ENCODE measurements at places on chromosomes 11 and 22.

- DNase-seq: no peak
Measured at GRCh38 chr22:19176175-19176643, 2.3 kb downstream of the SLC25A1 start.

DNA sequence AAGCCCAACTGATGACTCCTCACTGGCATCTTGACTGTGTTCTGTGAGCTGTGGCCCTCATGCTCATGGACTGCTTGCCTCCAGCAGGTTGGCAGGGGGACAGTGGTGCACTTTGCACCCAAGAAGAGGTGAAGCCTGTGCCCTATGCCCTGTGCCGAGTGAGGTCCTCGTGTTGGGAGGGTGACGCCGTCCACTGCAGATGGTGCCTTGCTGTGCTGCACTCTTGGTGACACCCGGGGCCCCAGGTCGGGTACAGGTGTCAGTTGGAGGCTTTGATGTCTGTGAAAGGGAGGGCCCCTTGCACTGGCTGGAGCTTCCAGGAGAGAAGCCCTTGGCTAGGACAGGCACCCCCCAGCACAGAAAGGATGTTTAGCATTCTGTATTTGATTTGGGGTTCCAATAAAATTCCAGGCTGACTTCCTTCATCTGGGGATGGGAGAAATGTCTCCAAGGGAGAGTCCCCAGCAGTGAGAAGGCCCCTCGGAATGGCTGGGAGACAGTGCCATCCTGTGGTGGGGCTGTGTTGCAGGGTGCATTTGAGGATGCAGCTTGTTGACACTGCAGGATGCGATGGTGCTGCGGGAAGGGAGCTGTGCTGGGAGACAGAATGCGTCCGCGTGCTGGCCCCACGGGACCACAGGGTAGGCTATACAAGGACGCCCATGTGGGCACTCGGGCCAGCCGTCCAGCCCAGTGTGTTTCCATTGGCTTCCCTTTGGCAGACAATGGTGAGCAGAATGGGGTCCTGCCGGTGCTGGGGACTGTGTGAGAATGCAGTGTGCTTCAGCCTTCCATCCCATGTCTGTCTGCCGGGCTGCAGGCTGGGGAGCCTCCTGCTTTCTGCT lies 2.5 kb upstream of the ZDHHC8 start:
- DNase-seq: peak; percentile 34

DNA sequence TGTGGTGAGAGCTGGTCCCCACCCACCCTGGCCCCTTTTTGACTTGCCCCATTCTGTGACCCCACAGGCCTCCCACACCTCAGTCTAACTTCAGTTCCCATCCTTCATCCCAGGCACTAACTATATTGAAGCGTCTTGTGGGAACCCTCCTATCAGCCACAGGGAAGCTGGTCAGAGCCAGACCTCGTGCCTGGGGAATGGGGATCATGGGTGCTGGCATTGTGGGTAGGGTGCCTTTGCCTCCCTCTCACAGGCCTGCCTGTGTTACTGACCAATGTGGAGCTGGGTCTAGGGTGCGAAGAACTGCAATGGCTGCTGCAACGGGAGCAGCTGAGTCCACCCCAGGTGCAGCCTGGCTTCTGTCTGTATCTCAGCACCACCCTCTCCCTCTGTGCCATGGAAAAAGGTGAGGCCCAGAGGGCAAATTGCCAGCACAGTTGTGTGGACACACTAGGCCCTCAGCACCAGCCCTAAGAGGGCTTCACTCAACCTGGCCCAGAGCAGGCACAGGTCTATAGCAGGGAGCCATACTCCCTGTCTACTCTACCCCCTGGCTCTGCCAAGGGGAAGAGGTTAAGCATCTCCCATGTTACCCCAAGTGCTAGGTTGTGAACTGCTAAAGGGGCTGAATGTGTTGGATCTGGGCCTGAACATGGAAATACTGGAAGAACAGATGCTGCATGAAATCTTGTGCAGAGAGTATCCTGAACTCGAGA lies 37.3 kb downstream of the RRP8 start:
- no peak for DNase-seq

- DNase-seq: no peak
Measured at GRCh38 chr11:64719406-64719805, 3.6 kb downstream of the NRXN2 start.

DNA sequence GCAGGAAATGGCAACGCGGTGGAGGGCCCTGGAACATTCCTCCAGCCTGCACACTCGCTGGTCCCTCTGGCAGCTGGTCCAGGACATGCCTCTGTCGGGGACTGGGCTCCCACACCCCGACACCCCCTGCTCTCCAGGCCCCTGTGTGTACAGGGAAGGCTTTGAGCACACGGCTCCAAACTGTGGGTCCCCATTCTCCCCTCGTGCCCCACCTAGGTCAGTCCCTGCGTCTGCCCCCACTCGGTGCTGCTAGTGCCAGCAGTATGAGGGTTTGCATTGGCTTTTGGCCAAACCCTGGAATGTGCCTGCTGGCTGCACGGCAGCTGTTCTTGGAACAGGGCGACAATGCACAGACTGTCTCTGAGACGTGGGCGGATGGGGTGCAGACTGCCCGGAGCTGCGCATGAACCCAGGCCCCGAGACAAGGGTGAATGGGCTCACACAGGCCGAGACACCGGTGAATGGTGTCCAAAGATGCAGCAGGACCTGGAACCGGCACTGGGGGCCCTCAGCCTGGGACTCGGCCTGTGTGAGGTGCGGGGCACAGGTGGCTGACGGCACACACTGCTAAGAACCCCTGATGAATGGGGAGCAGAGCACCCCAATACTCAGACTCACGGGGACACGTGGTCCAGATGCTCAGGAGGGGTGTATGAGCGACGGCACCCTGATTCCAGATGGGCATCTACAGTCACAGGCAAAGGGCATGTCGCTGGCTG lies 7.5 kb upstream of the SYT8 start:
- DNase-seq: peak; percentile 43

GRCh38 chr11:44308923-44309477 lies 939 bp downstream of the ALX4 start:
- DNase-seq: peak; percentile 20

GRCh38 chr11:42974510-42975179 lies 337.2 kb upstream of the API5 start:
- no peak for DNase-seq

- peak; percentile 91 for DNase-seq
Measured at GRCh38 chr11:110087812-110088534, 5.2 kb upstream of the ZC3H12C start.

- no peak for DNase-seq
Measured at GRCh38 chr11:122672892-122673291, 17.4 kb downstream of the UBASH3B start.

DNA sequence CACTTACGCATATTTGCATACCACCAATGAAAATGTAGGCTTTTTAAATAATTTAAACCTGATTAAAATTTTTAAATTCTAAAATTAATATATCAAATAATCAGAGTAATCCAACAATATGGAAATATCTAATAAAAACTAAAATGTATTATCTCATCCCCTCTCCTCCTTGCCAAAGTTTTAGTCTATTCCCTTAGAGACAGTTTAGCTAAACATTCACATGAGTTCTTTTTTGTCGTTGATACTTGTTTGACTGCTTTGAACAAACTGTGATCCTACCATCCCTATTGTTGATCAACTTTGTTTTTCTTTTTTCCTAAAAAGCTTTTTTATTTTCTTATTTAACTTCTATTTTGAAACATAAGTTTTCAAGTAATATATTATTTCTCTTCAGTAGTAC lies 81.4 kb upstream of the PARVA start:
- DNase-seq: no peak

DNA sequence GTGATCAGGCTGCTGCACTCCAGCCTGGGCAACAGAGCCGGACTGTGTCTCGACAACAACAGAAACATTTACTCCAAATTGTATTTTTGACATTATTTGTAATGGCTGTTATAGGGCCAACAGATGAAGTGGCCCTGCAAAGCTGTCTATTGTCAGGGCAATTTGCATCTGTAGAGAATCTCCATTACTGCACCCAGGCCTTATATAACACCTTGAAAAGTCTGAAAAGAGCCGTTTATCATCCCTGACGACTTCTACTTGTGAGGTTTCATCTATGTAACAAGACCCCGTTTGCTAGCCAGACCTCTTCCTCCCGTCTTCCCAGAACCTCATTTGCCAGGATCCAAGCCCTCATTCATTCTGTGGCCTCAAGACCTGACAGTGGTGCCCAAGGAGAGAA lies 9.1 kb upstream of the CTTN start:
- no peak for DNase-seq

DNA sequence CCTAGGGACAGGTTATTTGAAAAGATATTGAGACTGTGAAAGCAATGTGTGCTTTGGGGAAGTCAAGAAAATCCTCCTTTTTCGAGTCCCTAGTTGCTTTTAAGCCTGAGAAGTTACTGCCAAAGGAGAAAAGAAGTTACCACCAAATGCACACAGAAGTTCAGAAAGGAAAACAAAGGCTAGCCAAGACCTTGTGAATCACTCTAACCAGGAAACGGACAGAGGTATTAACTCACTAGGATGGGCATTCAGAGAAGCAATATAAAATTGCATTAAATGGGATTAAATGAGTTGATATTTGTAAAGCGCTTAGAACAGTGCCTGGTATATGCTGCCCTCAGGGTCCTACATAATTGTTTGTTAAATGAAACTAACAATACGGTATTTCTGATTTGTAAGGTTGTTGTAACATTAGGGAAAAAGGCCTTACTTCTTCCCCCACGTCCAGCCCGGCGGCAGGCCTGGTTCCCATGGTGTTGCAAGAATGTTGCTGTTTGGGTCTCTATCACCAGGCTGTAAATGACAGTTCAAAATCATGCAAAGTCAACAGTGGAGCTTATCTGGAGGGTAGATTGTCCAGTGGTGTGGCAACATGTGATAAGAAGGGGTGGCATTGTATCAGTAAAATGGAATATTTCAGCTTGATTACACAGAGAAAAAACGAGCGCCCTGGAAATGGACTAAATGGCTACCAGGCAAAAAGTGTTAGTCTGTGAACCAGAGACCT lies 7.1 kb downstream of the TMA7B start:
- peak; percentile 82 for DNase-seq

DNA sequence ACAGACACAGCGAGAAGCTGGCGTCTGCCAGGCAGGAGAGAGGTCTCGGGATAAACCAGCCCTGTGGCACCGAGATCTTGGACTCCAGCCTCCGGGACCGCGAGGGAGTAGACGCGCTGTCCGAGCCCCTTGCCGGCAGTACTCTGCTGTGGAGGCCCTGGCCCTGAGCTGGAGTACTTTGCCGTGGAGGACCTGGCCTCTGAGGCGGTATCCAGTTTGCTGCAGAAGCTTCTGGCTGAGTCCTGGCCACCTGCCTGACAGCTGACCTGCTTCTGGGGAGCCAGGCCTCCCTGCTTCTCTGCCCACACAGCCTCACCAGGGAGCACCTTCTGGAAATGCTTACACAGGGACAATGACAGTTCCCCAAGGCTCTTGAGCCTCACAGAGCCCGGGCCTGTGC lies 31.6 kb upstream of the CARS1 start:
- no peak for DNase-seq

DNA sequence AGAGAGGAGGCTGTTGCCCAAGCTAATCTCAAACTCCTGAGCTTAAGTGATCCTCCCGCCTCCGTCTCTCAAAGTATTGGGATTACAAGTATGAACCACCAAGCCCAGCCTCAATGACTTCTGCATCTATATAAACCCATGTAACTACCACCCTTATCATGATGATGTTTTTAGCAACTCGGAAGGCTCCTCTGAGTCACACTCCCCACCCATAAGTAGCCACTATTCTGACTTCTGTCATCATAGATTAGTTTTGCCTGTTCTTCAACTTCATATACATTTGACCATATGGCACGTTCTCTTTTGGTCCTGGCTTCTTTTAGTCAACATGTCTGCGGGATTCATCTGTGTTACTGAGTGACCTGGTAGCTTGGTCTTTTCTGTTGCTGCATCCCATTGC lies 6.4 kb upstream of the FOSL1 start:
- DNase-seq: peak; percentile 28

DNA sequence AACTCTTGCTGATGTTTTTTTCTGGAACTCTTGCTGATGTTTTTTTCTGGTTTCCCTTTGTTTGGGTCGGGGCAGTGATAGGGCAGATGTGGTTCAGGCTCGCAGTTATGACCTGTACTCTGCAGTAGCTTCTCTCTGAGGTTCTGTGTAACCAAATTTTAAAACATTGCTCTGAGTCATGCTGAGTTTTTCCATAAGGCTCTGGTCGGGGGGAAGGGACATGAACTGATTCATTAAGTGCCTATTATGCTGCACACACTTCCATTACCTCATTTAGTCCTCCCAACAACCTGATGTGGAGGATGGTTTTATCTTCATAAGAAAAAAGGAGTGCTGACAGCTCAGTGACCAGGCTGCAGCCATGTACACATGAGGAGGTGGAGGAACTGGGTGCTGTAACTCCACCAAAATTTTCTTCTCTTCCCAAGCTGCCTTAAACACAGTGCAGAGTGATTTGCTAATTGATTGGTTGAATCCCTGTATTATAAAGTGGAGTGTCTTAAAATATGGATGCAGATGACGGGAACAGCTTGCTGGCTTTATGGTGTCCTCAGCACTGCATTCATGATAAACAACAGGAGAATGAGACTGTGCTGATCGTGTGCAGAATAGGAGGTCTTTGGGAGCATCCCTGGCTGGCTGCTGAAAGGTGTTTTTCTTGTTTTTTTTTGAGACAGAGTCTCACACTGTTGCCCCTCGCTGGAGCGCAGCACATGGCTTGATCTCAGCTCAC lies 19.1 kb downstream of the TNRC6B start:
- peak; percentile 96 for DNase-seq

- DNase-seq: no peak
Measured at GRCh38 chr11:73176874-73177155, 34.7 kb upstream of the FCHSD2 start.

DNA sequence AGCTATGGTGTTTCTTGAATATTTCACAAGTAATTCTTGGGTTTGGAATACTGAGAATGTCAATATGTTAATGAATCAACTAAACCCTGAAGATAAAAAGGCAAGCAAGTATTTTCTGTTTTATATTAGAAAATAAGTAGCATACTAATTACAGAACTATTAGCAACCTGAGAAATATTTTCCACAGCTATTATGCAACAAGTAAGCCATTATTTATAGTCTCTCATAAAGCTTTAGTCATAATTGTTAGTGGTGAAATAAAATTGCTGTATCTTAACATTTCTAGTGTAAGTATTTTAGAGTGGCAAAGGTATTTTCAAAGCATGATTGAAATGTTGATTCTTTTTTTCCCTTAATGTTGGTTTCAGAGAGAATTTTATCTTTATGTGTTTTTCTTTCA lies 53.3 kb downstream of the FAR1 start:
- peak; percentile 45 for DNase-seq

DNA sequence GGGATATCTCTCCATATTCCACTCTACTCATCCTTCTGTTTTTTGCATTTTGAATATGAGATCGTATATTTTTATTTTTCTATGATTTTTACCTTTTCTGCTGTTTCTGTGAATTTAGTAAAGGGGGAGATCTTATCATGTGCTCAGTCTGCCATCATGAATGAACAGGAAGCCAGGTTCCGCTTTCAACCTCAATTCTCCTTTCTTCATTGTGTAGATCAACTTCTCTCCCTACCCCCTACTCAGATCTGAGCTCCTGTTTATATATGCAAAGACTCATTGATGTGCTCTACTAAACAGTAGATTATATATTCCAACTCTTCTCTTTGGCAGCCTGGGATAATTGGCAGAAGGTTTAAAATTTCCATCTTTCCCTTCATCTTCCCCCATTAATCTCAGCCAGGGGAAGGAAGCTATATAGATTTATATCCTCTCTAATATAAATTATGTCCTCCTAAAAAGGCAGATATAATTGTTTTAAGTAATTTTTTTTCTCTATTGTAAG lies 336.7 kb upstream of the PLET1 start:
- no peak for DNase-seq

- peak; percentile 15 for DNase-seq
Measured at GRCh38 chr11:106974831-106975230, 43.4 kb downstream of the GUCY1A2 start.
